Right ventricle myocardium inferior (tissue), 1 donor: ENCODE measurements at places on chromosomes 1 and 21.

- no peak for DNase-seq
These were observed 13.3 kb upstream of the CHI3L2 start for GRCh38 chr1:111214074-111214801.

DNA sequence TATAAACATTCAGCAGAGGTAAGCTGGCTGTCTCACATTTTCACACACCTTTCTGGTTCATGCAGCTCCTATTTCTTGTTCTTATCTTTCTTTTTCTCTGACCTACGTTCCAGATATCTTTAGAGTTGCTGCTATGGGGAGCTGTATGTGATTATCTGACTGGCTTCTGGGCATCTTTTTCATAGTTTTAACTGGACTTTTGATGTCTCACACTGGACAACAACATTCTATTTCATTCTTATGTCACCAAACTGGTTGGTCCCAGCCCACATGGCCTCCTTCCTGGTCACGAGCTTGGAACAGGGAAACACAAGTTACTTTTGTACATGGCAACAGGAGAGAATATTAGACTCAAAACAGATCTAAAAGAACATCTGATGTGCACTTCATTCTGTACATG lies 7.7 kb upstream of the CLDN8 start:
- no peak for DNase-seq

DNA sequence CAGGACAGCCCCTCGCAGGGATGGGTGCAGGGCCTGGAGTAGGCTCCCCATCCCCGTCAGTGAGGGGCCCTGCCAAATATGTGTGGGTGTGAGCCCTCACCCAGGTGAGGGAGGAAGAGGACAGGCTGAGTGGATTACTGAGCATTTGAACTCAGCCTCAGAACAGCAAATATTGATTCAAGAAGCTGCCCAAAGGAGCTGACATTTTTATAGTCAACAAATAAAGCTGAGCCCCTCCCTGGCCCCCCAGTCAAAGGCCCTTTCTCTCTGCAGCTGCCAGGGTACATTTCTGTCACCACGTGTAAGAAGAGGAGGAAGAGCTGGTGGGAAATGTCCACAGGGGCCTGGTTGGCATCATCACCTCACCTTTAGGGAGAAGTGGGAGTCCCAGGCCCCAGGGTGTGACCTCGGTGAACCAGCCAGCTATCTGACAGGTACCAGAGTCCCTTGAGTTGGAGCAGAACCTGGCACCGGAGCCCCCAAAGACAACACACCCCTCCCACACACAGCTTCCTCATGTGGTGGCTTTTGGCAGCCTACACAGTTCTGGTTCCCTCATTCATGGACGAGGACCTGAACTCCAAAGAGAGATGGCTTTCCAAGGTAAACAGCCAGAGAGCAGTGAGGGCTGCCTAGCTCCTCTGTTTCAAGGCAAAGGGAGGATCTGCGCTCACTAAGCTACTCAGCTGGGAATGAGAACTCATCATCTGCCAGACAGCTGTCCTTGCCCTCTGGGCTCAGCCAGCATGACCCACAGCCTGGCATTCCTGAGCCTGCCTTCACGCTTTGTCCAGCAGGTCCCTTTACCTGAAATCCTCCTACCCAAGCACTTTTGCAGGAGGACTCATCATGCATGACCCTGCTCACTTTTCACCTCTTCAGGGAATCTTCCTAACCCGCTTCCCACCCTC lies 43.0 kb upstream of the TENT5C start:
- DNase-seq, result no peak

GRCh38 chr21:42864815-42865775 lies 14.2 kb downstream of the WDR4 start:
- peak; percentile 72 for DNase-seq

DNA sequence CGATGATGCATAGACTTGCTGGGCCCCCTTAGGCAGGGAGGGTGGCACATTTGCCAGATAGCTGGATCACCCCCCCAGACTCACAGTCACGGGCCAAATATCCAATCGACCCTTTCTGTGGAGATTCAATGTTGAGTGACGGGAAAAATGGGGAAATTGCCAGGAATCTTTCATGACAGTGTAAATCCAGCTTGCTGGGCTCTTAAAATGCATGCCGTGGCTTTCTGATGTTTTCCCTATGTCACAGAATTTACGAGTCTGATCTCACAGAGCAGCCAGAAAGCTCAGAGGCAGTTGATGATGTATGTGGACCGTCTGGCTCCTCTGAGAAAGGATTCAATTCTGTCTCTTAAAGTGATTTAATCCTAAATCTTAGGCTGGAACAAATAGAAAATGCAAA lies 150.1 kb upstream of the ZNF644 start:
- no peak for DNase-seq

- DNase-seq, result peak; percentile 77
These were observed 2.9 kb downstream of the GFI1 start for GRCh38 chr1:92483610-92484471.

GRCh38 chr1:206923009-206923960 lies 1.5 kb upstream of the FCMR start:
- DNase-seq, result no peak

GRCh38 chr1:18132711-18133541 lies 25.3 kb downstream of the IGSF21 start:
- no peak for DNase-seq

- DNase-seq, result peak; percentile 73
These were observed 1.1 kb downstream of the SERTAD4 start for GRCh38 chr1:210233495-210234328.

GRCh38 chr1:155379180-155379579 lies 58.5 kb downstream of the RUSC1 start:
- no peak for DNase-seq

GRCh38 chr1:37764414-37764825 lies 500 bp downstream of the EPHA10 start:
- DNase-seq, result no peak

GRCh38 chr1:48761411-48761810 lies 15.3 kb downstream of the BEND5 start:
- DNase-seq, result no peak
